ENCODE measurements at places on chromosomes 5 and 9.
A peak's percentile ranks its signal among the peaks of the same experiment; 100 is the strongest.

DNA sequence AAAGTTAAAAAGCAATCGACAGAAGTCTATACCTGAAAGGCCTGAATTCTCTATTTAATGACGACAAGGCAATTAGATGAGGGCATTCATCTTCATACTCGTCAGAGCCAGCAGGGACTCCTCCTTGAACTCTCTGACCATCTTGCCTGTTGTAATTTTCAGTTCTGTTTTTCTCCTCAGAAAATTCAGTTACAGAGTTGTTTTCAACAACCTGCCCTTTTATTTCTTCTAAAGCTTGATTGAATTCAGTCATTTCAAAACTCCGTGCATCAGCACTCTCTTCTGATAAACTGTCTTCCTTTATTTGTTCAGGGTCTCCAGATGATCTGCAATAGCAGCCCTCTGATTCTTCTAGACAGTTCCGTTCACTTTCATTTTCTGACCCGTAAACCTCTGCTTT lies 15.6 kb downstream of the RIOK2 start:
- DNase-seq, result no peak

DNA sequence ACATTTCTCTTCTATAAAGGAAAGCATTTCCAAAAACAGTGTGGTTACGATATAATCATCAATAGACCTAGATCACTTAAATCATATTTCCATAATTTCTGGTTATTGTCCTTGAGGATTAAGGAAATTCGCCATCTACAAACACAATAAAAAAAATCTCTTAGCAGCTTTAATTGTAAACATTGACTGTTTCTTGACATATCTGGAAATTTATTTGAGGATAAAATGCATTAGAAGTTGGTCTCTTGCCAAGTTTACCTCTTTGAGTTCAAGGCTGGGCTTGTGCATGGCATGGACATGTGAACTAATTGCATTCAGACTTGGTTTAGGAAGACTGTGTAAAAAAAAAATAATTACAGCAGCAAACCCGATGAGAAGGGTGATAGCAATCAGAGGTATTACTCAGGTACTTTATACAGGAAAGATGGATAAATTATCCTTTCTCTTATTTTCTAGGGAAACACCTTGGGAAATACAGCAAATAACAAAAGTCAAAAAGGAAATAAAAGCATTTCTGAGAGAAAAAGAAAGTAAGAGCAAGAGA lies 237.9 kb downstream of the SLF1 start:
- DNase-seq, result no peak

DNA sequence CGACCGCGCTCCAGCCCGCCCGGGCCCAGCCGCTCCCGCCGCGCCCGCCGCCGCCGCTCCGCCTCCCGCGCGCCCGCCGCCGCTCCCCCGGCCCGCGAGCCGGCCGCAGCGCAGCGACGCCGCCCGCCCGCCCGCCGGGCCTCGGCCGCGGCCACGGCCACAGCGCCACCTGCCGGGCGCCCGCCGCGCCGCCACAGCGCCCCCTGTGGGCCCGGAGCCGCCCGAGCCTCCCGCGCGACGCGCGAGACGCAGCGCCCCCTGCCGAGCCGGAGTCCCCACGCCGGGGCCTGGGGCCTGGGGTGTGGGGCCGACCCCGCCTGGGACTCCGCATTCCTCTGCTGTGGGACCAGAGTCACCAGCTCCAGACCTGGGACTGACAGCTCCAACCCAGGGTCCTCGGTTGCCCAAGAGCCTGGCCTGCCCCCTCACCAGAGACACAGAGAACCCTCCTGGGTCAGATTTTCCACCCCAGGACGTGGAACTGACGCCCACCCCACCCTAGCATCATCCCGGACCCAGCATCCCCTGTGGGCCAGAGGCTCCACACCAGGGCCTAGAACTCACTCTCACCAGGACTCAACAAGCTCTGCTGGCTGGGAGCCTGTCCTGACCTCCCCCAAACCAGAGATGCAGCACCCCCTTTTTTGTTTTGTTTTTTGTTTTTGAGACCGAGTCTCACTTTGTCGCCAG lies at the start of gene RAPGEF1:
TSS of gene RAPGEF1 (minus strand) at position 118 of the 690 bp plus-strand sequence. CDS start 246 bp downstream, outside the sequence.
- peak; percentile 35 for DNase-seq

DNA sequence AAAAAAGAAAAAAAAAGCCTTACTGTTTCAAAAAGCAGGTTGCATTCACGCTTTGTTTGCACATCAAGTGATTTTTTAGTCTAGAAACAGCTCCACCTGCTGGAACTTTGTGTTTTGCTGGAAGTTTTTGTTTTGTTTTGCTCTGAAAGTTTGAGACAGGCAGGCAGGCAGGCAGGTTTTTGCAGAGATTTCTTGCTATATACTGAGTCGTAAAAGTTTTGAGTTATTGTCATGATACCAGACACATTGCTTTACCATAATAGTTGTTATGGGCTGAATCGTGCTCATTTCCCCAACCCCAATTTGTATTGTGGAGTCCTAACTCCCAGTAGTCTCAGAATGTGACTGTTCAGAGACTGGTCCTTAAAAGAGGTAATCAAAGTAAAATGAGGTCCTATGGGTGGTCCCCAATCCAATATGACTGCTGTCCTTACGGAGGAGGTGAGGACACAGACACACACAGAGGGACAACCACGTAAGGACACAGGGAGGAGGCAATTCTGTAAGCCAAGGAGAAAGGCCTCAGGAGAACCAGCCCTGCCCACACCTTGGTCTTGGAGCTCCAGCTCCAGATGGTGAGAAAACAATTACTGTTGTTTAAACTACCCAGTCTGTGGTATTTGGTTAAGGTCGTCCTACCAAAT lies 20.9 kb downstream of the OR2Y1 start:
- peak; percentile 32 for DNase-seq

DNA sequence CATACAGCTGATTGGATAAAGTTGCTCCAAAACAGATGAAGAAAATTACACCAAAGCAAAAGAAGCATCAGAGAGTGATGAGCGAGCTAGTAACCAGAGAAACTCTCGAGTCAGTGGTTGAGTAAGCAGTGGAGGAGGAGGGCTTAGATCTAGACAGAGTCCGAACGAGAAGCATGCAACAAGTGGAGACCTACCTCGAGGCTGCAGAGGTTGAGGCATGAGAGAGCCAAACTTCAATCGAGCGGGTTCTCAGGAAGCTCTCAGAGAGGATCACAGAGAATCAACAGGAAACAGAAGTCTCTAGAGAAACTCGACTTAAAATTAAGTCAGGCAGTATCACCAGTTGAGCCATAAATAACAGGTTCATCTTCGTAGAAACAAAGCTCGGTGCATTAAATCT lies 6.1 kb downstream of the RUSC2 start:
- DNase-seq, result no peak

DNA sequence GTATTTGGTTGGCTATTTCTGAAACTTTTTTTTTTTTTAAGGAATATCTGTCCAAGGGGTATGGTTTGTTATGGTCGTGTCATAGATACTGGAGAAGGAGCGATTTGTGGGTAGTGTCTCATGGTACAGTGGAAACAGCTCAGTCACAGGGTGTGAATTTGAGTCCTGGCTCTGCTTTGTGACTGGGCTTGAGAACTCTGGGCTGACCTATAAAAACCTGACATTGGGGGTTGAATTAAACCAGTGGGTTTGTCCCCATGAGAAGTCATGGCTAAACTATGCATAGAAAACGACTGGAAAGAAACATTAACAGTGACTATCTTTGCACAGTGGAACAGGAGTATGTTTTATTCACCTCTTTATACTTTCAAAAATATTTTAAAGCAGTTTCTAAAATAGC lies 54.7 kb downstream of the MACROH2A1 start:
- peak; percentile 43 for DNase-seq

- no peak for DNase-seq
Observed at GRCh38 chr9:92965061-92965758, 17.9 kb downstream of the FGD3 start.

DNA sequence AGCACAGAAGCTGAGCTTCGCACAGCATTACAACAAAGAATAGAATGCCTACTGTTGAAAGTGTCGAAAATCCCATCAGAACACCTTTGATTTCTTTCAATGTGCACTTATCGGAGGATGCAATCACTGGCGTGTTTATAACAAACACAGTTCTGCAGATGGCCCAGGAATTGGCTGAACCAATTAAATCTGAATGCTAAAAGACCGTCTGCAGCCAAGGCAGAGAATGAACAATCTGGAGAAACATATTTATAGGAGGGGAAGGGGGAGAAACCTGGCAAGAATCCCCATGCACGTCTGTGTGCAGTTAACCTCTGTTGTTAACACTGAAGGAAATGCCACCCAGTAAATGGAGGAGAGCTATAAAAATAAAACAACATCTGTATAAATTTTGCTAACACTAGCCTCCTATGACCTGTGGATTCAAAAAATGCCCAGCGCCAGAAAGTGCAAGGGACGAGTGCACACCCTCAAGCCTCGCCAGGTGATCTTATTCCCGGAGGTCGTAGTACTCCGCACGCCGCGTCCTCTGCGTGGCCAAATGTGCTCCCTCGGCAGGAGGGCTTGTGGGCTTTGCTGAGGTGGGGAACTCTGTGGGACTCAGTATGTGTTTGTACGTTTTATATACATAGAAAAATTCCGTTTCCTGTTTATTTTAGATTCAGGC lies 56.8 kb downstream of the PTCH1 start:
- DNase-seq, result no peak

DNA sequence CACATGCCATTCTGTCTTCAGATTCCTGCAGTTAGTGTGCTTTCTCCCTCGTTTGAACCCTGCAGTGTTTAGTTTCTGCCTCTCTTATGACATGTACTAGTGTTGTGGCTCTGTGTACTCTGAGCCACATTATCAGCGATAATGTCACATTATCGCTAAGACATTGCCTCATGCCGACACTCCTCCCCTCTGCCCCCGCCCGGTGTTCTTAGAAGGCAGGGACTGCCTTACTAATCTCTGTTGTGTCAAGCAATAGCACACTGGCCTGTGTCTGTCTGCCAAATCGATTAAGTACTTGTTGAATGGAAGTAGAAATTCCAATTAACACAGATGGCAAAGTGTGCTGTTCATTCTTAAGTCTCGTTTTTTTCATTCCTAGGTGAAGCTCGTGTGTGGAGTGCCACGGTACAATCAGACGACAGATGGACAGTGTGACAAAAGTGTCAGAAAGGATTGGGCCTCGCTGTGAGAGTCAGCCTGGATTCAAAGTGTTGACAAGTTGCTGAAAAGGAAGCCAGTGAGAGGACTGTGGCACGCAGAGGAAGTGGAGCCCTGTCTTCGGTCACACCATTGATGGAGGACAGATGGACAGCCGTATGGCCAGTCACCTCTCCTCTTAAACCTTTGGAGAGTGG lies 10.5 kb downstream of the PIK3R1 start:
- DNase-seq, result no peak

GRCh38 chr5:33964132-33964700 lies 20.3 kb downstream of the SLC45A2 start:
- DNase-seq, result peak; percentile 21

DNA sequence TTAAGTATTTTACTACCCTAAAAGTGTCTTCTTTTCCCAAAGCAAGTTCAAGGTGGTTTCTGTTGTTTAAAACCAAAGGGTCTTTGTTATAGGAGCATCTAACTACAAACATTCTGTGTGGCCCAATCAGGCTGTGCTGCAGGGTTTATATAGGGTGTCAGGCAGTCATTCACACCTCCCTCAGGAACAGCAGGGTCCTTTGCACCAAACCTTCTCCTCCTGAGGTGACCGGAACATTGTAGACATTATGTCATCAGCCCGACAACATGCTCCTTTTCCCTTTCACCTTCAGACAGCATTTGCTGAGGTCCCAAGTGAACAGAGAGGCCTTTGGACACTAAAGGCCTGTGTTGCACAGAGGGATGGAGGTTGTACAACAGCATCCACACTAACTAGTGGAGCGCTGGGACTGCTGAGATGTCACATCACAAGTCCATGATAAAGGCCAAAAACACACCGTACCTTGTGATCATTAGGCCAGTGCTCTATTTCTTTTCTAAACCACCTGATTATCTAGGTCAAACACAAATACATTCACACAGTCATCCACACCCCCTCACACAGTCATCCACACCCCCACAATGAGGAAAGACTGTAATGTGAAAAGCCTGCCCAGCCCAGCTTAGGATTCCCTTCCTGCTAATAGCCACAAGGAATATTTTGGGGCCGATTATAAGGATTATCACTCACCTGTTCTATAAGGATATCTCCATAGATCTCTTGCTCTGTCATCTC lies 123.8 kb upstream of the VLDLR start:
- no peak for DNase-seq

- DNase-seq, result no peak
Observed at GRCh38 chr5:132896685-132897084, 23.2 kb downstream of the LEAP2 start.

- DNase-seq, result no peak
Observed at GRCh38 chr9:9998491-9999287, 614.1 kb downstream of the PTPRD start.

- no peak for DNase-seq
Observed at GRCh38 chr5:18970000-18970399, 1018.0 kb downstream of the CDH18 start.

DNA sequence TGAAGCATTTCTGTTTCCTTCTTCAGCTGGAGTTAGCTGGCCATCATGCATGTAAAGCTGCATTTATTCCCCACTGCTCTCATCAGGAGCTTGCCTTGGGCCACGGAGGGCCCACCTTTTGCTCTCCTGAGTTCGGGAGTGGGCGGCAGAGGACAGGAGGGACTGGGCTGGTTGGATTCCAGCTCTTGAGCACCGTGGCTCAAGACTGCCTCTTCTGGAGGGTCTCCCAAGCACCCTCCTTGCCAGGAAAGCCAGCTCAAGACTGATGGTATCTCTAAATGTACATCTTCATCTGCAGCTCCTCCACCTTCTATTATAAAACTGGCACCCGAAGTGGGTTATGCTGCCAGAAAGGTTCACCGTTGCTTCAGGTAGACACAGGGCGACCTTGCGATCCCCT lies 399.6 kb upstream of the IRX1 start:
- no peak for DNase-seq

DNA sequence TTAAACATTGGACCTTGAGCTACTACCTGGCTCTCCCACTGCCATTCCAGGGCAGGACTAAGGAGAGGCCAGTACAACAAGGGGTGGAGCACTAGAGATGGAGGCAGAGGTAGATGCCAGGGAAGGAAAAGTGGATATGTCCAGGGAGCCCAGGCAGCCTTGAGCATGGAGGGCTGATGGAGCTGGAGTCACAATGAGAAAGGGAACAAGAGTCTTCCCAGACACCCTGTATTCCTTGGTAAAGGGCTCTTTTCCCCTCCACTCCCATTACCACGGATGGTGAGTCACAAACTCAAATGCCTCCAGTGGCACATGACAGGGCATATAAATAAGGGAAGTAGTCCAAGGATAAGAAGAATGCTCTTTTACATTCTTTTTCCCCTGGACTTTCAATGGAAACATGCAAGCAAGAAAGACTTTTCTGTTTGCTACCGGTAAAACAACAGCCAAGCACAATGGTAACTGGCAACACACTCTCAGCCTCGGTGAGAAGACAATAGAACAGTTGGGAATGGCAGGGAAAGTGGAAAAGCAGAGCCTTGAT lies 16.7 kb downstream of the ERAP1 start:
- DNase-seq, result peak; percentile 62

Measured in AG10803 (cell line).